H9 (cell line): ENCODE measurements at places on chromosomes 5 and 9.

GRCh38 chr9:120841930-120842684, 615 bp downstream of the PSMD5 start:
- no peak for DNase-seq

DNA sequence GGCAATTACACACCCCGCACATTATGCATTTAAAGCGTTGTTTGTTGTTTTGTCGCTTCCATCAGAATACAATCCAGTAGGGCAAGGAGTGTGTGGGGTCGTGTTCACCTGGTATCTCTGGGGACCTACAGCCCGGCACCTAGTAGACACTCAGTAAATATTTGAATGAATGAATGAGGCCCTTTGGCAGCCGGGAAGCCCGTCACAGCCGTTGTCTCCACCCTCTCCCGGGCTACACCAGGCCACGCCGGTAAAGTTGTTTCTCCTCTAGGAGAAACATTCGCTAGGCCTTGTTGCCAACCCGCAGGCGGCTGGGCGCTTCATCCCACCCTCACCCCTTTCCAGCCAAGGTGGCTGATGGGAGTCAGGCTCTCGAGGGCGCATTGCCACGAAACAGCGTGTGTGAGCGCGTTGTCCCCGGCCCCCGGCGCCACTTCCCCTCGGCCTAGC, 876 bp upstream of the JAK2 start:
- DNase-seq = no peak

DNA sequence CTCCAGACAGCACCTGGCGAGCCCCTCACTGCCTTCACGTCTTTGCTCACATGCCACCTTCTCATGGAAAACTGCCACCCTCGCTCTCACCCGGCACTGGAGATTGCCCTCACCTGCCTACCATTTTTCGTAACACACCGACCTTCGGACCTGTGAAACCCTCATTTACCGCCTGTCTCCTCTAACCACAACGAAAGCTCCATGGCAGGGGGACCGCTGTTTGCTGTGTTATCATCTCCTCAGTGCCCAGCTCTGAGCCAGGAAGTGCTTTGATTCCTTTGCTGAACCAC, 109.2 kb upstream of the PHYKPL start:
- no peak for DNase-seq

DNA sequence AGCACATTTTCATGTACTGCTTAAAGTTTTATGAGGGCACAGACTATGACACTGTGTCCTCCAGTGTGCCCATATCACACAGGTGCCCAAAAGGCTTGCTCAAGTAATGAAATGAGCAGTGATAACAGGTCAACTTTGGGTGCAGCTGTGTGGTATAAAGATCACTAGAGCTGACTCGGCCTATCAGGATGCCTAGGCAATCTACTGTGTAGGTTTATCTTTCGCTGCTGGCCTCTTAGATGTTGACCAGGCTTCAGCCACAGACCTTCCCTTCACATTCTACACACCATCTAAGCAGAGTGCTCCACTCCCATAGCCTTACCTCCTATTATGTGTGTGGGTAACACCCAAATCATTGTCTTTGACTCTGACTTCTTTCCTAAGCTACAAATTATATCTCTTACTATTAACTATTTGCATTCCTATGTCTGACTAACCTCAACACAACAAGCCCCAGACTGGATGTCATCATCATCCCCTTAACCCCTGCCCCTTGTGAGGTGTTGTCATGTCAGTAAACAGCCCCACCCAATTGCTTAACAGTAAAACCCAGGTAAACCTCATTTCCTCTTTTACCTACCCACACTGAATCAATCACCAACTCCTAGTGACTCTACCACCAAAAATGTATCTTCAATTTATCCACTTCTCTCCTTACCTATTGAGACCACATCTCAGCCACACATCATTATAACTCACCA, 2.5 kb downstream of the SREK1IP1 start:
- DNase-seq = no peak

GRCh38 chr9:133729617-133730281, 8.4 kb downstream of the SARDH start:
- peak; percentile 28 for DNase-seq

DNA sequence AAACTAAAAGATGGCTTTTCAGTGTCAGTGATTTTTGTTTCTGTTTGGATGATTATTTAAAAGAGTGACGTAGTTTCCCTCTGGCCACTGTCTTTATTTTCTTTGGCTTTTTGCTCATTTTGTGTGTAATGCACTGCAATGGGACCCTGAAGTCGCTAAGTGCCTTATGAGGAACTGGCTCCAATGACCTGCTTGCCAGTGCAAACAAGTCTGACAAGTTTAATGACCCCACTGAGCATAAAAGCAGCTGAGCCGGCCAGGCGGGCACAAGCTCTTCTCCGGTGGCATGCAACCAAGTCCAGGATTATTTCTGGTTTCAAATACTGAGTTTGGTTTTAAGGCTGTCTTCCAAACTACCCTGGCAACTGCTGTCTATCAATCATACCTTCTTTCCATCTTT, 15.6 kb upstream of the GNA14 start:
- DNase-seq = no peak

- peak; percentile 60 for DNase-seq
Observed at GRCh38 chr5:134561871-134562296, 36.4 kb downstream of the JADE2 start.

DNA sequence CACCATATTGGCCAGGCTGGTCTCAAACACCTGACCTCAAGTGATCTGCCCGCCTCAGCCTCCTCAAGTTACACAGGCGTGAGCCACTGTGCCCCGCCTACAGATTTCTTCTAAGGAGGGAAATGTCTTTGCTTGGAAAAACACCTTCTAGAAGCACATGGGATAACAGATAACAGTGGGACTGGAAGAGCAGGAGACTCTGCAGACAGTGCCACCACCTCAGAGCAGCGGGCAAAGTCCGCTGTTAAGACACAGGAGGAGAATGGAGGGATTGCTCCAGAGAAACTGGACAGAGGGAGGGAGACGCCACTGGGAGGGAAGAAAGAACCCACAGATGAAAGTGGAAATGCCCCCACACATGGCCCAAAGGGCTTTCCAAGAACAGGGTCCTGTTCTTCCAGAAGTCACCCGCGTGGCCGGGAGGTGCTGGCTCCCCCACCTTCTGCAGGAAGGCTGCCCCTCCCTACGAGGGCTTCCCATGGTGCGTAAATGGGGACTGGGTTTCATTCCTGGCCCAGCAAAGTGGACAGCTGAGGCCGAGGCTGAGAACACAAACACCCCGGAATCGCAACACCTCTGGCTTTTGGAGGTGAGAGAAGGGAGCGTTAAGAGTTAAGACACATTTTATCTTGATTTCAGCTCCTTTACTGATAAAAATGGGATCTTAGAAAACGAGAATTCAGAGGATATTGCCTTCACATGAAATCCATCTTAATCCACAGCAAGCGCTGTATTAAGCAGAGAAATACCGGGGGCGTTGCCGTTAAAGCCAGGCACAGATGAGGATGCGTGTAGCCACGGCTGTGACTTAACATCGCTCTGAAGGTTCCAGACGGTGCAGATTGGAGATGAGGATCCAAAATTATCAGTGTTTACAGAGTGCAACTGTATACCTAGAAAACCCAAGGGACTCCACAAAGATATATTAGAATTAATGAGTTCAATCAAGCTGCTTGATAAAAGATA, 11.2 kb downstream of the ADAMTS2 start:
- DNase-seq = no peak

DNA sequence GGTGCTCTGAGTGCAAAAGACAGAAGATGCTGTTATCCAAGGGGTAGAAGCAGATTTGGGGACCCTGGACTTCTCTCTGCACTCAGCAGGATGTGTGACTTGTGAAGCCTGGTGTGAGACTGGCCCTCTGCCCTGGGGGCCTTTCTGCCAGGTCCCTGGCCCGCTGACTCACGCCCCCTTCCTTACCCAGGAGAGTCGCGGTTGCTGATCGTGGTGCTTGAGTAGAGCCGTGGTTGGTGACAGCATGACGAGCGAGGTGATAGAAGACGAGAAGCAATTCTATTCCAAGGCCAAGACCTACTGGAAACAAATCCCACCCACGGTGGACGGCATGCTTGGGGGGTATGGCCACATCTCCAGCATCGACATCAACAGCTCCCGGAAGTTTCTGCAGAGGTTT, 6.5 kb downstream of the NTMT1 start:
- no peak for DNase-seq

GRCh38 chr9:92140754-92141143, 25.5 kb upstream of the SPTLC1 start:
- no peak for DNase-seq

- DNase-seq = no peak
Observed at GRCh38 chr9:86605303-86605702, 251.1 kb upstream of the TUT7 start.

DNA sequence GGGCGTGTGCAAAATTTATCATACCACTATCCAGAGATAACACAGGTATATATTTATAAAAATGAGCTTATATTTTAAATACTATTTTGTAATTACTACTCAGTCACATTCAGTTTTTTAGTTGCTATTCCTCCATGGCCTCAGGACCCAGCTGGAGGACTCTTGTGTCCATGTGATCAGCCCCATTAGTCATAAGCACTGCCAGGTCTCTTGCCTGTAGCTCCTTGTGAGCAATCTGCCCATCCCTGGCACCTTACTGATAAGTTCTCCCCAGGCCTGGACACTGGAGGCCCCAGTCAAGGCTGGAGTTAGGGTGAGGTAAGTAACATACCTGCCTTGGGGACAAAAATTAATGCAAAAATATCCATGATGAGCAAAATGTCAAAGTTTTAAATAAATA, 29.5 kb upstream of the ADRB2 start:
- DNase-seq = no peak

- peak; percentile 55 for DNase-seq
Observed at GRCh38 chr5:171462136-171462927, 42.9 kb downstream of the FGF18 start.

DNA sequence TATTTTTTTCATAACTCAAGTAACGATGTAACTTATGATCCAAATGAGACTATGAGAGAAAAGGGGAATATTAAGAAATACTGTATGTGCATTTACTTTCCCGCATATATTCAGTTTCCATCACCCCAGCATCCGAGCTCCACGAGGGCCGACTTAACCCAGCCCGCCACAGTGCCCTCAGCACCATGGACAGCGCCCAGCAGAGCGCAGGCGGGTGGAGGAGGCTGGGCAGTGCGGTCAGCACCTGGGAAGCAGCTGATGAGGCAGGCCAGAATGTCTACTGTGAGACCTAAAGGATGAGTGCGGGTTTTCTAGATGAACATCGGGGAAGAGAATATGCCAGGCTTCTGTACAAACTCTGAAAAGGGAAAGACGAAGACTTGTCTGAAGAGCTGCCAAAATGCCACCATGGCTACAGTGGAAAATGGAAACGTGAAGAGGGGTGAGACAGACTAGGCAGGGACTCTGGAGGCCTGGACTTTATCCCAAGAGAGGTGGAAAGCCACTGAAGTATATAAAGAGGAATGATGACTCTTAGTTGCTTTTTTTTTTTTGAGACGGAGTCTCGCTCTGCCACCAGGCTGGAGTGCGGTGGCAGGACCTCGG, 34.5 kb upstream of the MED27 start:
- peak; percentile 82 for DNase-seq

GRCh38 chr9:87836951-87837705, 45.5 kb upstream of the SPATA31E1 start:
- no peak for DNase-seq

DNA sequence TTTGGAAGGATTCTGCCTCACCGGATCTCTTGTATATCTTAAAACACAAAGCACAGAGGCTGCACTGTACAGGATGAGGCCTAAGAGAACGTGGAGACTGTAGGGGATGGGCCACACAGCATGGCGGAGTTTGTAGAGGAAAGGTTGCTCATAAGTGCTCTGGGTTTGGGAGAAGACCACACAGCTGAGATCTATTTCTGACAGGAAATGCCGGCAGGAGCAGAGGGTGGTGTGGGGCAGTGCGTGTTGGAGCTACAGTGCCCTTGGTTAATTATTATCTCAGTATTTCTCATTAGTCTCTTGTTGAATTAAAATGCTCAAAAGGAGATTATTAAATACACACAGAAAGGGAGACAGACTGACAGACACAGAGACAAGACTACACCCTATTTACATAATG, 9.6 kb downstream of the PALM2AKAP2 start:
- DNase-seq = no peak

DNA sequence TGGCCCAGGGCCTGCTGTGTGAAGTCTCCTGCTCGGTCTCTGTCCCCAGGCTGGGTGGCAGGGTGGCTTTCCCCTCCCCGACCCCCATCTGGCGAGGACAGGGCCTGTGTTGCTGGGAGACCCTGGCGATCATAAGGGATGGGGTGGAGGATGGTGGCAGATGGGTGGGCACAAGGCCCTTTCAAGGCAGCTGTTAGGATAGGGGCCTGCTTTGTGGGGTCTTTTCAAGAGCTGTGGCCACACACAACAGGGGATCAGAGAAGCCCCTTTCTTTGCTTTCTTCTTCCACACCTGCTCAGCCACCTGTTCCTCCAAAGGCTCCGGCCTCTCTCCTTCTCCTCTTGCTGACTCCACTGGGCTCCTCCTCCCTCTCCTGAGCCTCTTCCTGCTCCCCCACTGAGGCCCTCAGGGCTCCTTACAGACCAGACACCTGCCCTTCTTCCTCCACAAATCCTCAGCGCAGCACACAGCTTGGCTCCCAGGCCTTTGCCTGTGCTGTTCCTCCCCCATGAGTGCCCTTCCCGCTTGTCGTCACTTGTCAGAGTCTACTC, 15.0 kb upstream of the NEURL1B start:
- peak; percentile 83 for DNase-seq
